ENCODE measurements at places on chromosomes 5 and 9.

- DNase-seq: no peak
These were observed 26.6 kb downstream of the PALM2AKAP2 start for GRCh38 chr9:109806506-109807115.

- no peak for DNase-seq
These were observed 105.7 kb downstream of the INSYN2B start for GRCh38 chr5:169874621-169875020.

GRCh38 chr5:67900514-67900913 is 315.0 kb upstream of the PIK3R1 start:
- DNase-seq: no peak

GRCh38 chr5:2433086-2433485 is 318.4 kb downstream of the IRX2 start:
- DNase-seq: no peak

DNA sequence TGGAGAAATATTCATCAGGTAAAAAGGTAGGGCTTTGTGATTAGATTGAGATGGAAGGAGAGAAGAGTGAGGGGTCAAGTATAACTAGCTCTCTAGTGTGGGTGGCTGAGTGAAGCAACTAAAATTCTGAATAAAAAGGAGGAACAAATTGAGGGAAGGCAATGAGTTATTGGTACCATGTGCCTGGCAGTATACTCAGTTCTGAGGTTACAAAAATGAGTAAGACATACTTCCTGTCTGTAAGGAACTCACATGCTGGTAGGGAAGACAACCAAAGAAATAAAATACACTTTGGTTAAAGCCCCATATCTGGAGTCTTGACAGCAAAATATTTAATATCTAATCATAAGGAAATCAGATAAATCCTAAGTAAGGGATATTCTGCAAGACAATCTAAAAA is 476.8 kb upstream of the C9orf72 start:
- DNase-seq: no peak

DNA sequence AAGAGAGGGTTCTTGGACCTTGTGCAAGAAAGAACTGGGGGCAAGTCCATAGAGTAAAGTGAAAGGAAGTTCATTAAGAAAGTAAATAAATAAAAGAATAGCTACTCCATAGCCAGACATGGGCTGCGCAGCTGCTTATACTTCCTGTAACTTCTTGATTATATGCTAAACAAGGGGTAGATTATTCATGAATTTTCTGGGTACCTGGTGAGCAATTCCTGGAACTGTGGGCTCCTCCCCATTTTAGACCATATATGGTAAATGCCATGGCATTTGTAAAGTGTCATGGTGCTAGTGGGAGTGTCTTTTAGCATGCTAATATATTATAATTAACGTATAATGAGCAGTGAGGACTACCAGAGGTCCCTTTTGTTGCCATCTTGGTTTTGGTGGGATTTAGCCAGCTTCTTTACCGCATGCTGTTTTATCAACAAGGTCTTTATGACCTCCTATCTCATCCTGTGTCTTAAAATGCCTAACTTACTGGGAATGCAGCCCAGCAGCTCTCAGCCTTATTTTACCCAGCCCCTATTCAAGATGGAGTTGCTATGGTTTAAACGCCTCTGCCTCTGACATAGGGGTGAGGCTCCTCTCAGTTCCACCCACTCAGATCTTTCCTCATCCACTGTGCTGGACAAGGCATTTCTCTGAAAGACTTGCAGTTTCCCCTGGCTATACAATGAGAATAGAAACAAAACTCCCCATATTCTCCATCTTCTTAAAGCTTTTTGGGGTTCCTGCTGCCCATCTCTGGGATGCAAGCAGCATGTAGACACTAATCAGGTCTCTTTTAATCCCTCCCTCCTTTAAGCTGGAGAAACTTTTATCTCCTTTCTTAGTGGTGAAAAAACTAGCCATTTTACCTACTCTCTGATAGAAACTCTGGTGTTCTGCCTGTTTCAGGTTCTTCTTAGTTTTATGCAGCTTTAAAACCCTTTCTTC is 91.2 kb downstream of the ARRDC3 start:
- no peak for DNase-seq

DNA sequence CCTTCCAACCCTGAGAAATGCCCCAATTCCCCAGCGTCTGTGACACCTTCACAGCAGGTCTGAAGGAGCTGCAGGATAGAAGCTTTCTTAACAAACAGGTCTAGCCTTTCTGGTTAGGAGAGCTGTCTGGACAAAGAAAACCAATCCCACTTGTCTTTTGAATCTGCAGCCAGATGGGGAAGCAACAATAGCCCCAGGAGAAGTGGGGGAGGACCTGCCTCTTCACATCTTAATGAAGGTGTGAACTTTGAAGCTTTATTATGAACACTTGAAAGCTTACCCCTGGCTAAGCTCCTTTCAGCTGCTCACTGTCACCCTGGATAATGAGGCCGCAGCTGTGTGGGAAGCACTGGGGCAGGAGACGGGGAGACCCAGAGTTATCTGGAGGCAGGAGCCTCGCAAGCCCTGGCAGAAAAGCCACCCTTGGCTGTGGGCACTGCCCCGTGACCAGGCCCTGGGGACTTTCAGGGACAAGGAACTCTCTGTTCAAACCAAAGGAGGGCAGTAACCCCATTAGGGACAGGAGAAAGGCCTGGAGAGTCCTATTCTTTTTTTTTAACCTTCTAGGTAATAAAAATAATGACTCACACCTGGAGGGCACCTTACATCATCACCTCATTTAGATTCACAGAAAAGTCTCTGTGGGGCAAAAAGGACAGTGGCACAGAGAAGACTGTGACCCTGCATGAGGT is 151.8 kb upstream of the RAD23B start:
- DNase-seq: no peak

- DNase-seq: no peak
These were observed 408.2 kb downstream of the PRR16 start for GRCh38 chr5:120872297-120872696.

DNA sequence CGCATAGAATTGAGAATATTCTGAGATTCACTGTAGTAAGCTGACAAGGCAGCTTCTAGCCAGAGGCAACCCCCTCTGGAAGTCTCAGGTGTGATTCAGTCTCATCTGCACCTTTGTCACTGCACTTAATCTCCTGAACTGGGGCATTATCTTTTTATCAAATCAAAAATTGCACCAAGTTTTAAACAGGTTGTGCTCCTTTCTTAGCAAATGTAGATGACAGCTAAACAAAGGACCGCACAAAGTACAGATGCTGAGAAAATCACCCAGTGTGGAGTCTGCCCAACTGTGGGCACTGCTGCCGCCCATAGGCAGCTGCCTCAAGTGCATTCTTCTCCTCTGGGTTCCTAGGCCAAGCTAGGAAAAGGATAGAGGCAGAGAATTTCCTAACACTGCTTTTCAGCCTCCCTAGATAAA is 51.1 kb downstream of the STARD4 start:
- no peak for DNase-seq

DNA sequence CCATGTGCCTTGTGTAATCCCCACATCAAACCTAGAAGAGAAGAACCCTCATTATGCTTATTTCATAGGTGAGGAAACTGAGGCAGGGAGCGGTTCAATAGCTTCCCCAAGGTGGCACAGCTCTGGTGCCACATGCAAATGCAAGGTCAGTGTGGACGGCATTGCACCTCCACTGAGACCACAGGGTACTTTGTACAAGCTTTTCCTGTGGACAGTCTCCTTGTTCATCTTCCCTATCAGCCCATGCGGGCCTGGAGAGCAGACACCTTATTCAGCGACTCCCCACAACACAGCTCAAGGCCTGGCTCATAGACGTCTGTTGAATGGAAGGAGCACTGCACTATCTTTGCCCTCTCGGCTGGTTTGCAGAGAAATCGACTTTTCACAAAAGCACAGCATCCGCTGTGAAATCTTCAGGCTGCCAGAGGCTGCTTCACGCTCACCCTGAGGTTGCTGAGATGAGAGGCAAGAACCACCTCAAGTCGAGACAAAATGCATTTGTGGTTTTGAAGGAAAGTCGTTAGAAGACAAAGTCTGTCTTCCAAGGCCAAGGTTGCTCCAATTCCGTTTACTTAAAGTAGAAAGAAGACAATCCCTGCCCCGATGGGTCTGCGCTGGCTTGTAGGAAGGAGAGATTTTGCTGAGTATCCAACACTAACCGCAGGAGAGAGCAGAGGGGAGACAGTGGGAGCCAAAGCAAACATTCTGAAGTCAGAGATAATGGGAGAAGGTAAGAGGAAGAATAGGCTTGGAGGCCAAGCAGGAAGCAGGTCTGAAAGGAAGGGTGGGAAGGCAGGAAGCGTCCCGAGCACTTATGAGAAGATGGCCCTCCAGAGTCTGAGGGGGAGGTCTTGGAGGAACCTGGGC is 34.2 kb upstream of the STRBP start:
- no peak for DNase-seq

GRCh38 chr5:180494510-180495181 is 467 bp downstream of the CNOT6 start:
- DNase-seq: peak; percentile 15
